Activated B cell treated with CpG ODN at 0.5 μM for 24 hours (primary cell): ENCODE measurements at places on chromosomes 1 and 21.

DNA sequence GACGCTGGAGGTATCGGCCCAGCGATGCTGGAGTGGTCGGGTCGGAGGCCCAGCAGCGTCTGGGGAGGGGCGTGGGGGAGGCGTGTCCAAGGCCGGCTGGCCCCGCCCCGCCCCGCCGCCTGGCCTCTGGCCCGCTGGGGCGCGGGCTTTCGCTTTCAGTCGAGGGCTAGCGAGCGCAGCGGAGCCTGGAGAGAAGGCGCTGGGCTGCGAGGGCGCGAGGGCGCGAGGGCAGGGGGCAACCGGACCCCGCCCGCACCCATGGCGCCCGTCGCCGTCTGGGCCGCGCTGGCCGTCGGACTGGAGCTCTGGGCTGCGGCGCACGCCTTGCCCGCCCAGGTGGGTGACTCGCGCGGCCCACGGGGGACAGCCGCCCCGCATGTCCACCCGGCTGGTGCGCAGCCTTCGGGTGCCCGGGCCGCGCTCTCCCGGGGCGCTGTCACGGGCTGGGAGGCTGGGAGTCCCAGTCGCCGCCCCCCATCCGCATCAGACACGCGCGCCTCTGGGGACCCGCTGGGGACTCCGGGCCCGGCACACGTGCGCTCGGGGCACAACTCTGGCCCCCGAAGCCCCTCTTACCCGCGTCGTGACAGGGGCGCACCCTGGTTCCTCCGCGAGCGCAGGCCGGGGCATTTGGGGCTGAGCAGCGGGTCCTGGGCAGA, at the start of gene TNFRSF1B:
Gene TNFRSF1B, plus strand, starts transcription at position 158 of the 659 bp plus-strand sequence. Its CDS starts 101 bp downstream, at position 259.
- peak; percentile 70 for DNase-seq

DNA sequence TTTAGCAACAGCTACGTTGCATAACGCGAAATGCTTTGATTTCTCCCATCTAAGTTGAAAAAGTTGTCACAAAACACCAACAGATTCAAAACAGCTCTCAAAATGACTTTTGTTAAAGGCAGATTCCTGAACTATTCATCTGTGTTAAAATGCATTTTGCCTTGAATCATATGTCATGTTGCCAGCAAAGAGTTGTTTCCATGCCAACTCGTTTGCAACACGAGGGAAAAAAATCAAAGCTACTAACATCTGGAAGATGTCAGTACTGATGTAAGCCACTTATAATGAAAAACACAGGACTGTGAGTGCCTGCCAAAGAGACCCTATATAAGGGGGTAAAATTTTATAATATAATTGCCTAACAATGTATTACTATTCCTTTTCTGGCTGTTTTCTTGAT, 182.7 kb upstream of the PTBP2 start:
- DNase-seq = no peak

DNA sequence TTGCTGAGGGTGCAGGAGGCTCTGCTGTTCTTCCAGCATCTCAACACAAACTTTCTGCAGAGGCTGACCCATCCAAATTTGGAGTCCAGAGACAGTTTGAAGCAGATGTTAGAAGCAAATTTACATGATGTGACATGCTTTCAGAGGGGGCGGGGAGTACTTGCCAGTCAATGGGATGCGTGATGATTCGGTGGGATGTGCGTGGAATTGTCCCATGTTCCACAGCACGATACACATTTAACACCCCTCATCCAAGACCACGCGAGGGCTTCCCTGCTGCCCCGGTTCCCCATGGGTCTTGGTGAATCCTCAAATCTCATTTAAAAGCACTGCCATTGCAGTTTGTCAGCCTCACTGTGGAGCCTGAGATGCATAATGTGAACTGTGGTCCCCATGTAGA, 78.6 kb upstream of the TLR5 start:
- no peak for DNase-seq

- no peak for DNase-seq
These were observed 45.7 kb downstream of the SLC37A1 start for GRCh38 chr21:42559326-42559725.

- DNase-seq = peak; percentile 46
These were observed 3.0 kb downstream of the ITLN2 start for GRCh38 chr1:160951443-160952128.

DNA sequence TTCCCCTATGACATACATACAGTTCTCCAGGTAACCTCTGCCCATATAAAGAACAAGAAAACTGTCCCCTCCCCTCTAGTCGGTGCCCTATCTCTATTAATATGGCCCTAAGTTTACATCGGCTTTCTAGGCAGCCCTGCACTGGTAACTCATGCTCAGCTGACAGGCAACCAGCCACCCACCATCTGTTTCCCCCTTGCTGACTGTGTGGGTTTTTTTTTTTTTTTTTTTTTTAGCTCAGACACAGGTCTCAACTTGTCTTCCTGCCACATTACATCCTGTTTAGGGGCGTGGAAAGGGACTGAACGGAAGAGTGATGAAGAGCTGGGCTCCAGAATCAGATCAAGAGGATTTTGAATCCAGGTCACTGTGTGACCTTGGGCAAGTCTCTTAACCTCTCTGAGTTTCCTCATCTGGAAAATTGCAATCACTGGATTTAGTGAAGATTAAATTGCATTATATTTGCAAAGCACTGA, 14.0 kb downstream of the LAPTM5 start:
- no peak for DNase-seq

GRCh38 chr1:33150522-33150921, 31.3 kb downstream of the TRIM62 start:
- no peak for DNase-seq

- DNase-seq = no peak
These were observed 2.4 kb upstream of the IBA57 start for GRCh38 chr1:228163007-228163753.
